HepG2 (cell line): ENCODE measurements at places on chromosomes 7 and 10. TPM values are rescaled to one million over a fixed set of nuclear protein-coding genes. Genes with fewer than 3 reads are reported as not detected.

RAPGEF5 gene
- 14.2 and 23.4 TPM in 2 replicates for total RNA-seq

BUB3 gene
- total RNA-seq: 174 and 230 TPM in 2 replicates

SLIT1 gene
- total RNA-seq: 0.07 and 0.33 TPM in 2 replicates

BEND7 gene
- total RNA-seq: 15.4 and 17.1 TPM in 2 replicates

IL2RA gene
- total RNA-seq: not detected in 2 replicates

DIP2C gene
- total RNA-seq: 2.2 and 2.7 TPM in 2 replicates

MAT1A gene
- total RNA-seq: 76.9 and 101 TPM in 2 replicates

FAM25G gene
- not detected in 2 replicates for total RNA-seq

TMEM213 gene
- not detected in 2 replicates for total RNA-seq

RBM20 gene
- total RNA-seq: 0.02 TPM in 1 of 2 replicates, not detected in the other

CNPY1 gene
- total RNA-seq: not detected in 2 replicates

FOXI2 gene
- total RNA-seq: not detected in 2 replicates

HOXA1 gene
- total RNA-seq: 0.20 TPM in 1 of 2 replicates, not detected in the other

GFRA1 gene
- total RNA-seq: not detected in 2 replicates

TDRD1 gene
- not detected in 2 replicates for total RNA-seq

PCDH15 gene
- not detected in 2 replicates for total RNA-seq

PRKCQ gene
- 0.35 and 0.60 TPM in 2 replicates for total RNA-seq

ATRNL1 gene
- 0.04 TPM in 1 of 2 replicates, not detected in the other for total RNA-seq

ADO gene
- total RNA-seq: 15.9 and 16.5 TPM in 2 replicates

ACTL6B gene
- not detected in 2 replicates for total RNA-seq

CDNF gene
- 0.33 and 0.38 TPM in 2 replicates for total RNA-seq
